Stimulated activated CD4-positive, alpha-beta T cell treated with anti-CD3 and anti-CD28 coated beads, TNF-alpha, amount 100 ng/mL, for 1 hour (primary cell): ENCODE measurements at places on chromosomes 3 and 15.
A peak's percentile ranks its signal among the peaks of the same experiment; 100 is the strongest.

- no peak for DNase-seq
Measured at GRCh38 chr3:187833799-187834578, 88.7 kb upstream of the BCL6 start.

DNA sequence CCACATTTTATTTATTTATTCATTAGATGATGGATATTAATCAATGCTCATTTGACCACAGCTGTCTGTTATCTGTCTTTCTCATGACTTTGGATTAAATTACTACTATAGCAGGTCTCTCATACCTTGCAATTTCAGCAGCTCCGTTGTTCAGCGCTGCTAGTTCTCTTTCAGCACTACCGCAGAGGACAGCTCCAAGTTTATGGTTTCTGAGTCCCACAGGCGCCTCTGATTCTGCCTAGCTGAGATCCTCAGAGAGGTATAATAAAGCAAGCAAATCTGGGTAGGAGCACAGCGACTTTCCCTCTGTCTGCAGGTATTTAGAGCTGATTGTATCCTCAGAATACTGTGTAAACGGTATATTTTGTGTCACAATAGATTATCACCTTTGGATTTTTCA, 204.9 kb downstream of the CNTN4 start:
- no peak for DNase-seq

DNA sequence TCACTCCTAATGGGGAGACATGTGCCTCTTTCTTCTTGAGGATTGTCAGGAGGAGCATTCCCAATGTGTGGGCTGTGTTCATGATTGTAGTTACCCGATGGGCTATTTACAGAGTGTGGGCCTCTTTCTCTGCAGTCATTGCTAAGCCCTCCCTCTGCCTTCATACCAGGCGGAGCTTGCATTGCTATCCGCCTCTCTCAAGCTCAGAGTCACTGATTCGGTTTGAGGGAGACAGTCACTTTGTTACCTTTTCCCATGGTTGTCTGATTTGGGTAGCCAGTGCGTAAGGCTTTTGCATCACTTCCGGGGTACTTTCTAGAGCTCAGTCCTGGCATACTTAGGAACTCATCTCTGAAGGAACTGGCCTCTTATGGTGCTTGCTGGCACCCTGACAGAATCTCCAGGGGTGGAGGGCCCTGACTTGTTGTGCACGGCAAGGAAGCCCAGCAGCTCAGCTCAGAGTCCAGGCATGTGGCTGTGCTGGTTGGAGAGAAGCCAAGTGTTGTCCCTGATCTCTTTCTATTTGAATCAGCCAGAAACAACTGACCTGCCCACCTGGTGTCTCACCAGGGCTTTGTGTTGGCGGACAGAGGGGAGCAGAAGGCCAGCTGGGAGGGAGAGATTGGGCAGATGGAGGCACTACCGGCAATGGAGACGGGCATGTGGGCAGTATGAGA, 79.8 kb downstream of the EPHB1 start:
- no peak for DNase-seq

- DNase-seq, result no peak
Measured at GRCh38 chr3:12399226-12399625, 85.1 kb upstream of the TSEN2 start.

DNA sequence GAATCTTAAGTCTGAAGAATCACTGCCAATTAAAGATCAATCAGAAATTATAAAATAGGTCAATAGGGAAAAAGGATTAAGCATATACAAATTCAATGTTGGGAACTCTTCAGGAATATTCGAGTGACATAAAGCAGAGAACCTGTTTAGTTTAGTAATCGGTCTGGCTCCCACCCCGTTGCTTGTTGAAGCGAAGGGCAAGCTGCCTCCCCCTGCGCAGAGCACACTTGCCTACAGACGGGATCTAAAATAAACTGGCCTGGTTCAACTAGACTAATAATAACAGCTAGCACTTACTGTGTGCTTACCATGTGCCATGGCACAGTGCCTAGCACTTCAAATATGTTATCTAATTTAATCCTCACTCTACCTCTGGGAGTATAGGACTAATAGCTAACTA, 8.6 kb downstream of the SEMA6D start:
- DNase-seq, result no peak

DNA sequence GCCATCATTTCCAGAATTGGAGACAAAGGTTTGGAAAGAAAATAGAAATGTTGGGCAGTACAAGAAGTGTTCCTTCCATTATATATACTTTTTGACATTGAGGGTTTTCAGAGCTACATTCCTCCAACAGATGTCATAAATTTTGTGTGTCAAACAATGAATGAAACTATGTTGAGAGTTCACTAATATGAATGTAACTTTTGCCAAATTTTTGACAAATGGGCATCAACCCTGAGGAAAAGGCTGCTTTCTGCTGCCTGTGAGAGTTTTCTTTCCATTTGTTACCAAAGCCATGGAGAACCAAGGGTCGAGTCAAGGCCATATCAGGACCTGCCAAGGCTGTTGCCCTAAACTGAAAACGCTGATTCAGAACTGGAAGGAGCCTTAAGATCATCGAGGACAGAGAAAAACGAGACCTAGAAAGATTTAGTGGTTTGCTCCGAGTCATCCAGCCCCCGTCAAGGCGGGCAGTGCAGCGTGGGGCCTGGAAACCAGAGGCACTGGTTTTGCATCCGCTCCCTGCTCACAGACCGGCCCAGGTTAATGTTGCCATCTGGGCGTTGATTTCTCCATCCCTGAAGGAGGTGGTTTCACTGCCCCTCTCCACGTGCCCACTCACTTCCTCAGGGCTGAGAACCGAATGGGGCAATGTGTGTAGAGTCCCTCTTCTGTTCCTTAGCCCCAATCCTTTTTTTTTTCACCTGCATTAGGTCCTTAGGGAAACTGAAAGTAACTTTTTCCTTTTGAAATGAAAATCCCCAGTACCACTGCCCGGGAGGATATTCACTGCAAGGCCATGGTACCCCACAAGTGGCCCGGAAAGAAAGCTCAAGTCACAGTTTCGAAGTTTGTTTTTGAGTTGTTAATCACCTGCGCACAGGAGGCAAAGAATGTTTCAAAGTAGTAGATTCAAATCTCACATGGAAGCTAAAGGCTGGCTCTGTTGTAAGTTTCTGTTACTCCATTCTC, 32.8 kb downstream of the TPM1 start:
- no peak for DNase-seq

DNA sequence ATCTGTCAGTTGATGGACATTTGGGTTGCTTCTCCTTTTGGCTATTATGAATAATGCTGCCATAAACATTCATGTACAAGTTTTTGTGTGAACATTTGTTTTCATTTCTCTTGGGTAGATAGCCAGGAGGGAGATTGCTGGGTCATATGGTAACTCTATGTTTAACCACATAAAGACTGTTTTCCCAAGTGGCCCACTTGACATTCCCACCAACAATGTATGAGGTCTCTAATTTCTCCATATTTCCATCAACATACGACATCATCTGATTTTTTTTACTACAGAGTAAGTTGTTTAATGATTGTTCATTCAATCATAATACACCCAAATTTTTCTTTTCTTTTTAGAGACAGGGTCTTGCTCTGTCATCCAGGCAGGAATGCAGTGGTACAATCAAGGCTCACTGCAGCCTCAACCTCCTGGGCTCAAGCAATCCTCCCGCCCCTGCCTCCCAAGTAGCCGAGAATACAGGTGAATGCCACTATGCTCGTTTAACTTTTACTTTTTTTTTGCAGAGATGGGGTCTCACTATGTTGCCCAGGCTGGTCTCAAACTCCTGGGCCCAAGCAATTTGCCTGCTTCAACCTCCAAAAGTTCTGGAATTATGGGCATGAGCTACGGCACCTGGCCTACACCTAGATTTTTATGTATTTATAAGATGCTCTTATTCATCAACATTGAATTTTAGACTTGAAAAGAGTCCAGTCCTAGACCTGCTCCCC, 6.8 kb downstream of the IP6K1 start:
- DNase-seq, result no peak

- no peak for DNase-seq
Measured at GRCh38 chr15:59321000-59321689, 51.5 kb downstream of the MYO1E start.

GRCh38 chr3:14057701-14058100, 67.0 kb downstream of the CHCHD4 start:
- no peak for DNase-seq

GRCh38 chr3:51381333-51381705, 3.8 kb upstream of the MANF start:
- DNase-seq, result no peak

GRCh38 chr3:136929977-136930670, 27.7 kb upstream of the IL20RB start:
- DNase-seq, result no peak

DNA sequence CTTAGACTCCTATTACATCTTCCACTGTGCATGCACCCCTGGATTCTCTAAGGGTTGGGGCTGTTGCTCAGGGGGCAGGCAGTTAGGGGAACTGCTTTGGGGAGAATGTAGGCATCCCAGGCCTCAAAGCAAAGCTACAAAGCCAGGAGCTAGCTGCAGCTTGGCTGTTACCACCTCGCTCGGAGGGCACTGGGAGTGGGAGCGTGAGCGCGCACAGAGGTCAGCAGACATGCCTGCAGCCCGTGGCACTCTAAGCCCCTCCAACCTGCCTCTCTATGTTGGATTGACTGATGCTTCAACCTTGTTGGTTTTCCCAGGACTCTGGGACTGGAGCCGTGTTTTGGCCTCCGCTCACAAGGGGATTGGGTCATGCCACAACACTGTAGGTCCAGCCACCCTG, 69.8 kb downstream of the CPN2 start:
- no peak for DNase-seq

DNA sequence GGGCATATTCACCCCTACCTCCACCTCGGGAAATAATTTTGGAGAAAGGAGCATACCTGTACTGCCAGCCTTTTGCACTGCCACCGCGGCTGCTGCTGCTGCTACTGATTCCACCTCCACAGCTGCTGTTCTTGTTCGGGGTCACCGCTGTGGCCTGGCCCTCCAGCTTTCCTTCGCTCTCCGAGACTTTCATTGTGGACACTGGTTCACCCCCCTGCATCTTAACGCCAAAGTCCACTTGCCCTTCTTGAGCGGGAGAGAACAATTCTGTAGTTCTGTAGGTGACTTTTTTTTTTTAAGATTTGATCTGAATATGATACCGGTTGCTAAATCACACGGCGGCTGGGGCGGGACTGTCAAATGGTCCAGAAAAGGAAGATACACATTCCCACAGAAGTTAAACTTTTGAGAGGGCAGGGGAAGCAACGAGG, 701 bp downstream of the OSBPL11 start:
- DNase-seq, result no peak

DNA sequence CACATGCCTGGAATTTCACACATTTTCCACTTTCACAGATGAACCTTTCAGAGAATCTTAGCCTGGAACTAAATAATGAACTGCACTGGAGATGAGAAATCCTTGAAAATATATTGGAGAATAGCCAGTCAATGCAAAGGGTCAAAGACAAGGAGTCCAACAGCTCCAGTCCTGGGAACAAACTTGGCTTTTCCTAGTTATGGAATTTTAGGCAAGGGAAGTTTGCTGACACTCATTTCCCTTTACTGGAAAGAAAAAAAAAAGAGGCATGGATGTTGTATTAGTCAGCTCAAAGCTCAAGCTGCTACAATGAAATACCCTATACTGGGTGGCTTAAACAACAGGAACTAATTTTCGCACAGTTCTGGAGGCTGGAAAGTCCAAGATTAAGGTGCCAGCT, 690.8 kb upstream of the ARPP21 start:
- no peak for DNase-seq

- DNase-seq, result no peak
Measured at GRCh38 chr3:112627419-112627818, 13.5 kb downstream of the CCDC80 start.

GRCh38 chr3:112637700-112638099, 3.2 kb downstream of the CCDC80 start:
- no peak for DNase-seq

- DNase-seq, result peak; percentile 29
Measured at GRCh38 chr3:14508966-14509795, 31.0 kb downstream of the GRIP2 start.

GRCh38 chr3:43879166-43879565, 188.4 kb downstream of the ABHD5 start:
- DNase-seq, result no peak

DNA sequence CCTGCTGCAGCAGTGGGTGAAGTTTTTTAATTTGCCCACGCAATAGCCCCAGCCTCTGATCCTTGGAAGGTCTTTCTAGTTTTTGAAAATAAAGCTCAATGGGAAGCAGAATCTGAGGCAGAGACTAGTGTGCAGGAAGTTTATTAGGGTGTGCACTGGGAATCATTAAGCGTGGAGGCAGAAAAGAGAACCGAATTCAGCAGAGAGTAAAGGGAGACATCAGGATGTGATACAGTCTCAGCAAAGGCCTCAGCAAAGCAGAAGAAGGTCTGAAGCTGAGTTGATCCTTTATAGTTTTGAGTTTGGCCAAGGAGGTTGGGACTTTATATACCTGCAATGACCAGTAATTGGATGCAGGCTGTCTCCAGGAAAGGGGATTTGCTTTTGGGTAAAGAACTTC, 4.9 kb upstream of the BTLA start:
- no peak for DNase-seq
